ENCODE measurements at places on chromosomes 5 and 9. TPM values are rescaled to one million over a fixed set of nuclear protein-coding genes. Genes with fewer than 3 reads are reported as not detected.

DNA sequence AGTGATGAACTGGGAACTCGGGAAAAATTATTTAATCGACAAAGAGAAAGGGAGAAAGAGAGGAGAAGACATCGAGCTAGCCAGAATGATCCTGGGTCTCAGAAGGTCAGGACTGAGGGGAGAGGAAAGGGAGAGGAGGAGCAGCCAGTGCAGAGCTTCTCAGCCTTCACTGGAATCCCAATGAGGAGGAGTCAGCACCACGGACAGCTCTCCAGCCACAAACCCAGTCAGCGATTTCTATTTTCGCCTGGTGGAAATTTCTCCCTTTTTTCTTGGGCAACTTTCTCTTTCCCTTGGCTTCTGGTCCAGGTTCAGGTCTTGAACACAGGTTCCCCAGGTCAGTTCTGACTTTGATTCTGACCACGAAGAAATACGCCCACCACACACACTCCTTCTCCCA, 1.6 kb upstream of the BRINP1 start:
- H3K27ac ChIP-seq = no peak overlapping the region
- DNase-seq = no peak
- H3K27me3 ChIP-seq = no peaks in the 10 kb centered on the region

- H3K27me3 ChIP-seq = no peaks in the 10 kb centered on the region
- no peaks in the 10 kb centered on the region for H3K4me1 ChIP-seq
- no peak for DNase-seq
These were observed 153.5 kb downstream of the SEMA6A start for GRCh38 chr5:116421080-116421629.

DNA sequence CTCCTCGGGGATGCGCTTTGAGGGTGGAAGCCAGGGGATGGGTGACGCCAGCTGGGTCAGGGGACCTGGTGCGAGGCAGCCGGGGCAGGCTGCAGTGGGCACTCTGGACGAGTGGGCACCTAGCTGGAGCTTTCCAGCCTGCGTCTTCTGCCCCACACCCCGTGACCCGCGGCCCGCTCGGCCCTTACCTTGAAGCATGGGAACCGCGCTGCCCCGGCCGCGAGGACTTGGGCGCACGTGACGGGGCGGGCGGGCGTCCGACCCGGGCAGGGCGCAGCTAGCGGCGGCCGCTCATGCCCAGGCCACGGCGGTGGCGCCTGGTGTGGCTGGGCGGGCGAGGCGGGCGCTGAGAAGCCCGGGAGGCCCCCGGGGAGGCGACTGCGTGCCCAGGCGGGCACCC, 300 bp downstream of the FAM163B start:
- DNase-seq = no peak
- peaks cover 12% of the 10 kb centered on the region for H3K4me1 ChIP-seq
- no peak overlapping the region for H3K27ac ChIP-seq
- peaks cover 36% of the 10 kb centered on the region for H3K27me3 ChIP-seq
- no peaks in the 10 kb centered on the region for H3K36me3 ChIP-seq
- peak overlapping the region; percentile 20 for H3K4me3 ChIP-seq

GRCh38 chr9:113591899-113592625, 128.5 kb downstream of the RGS3 start:
- H3K27me3 ChIP-seq = no peaks in the 10 kb centered on the region
- no peak overlapping the region for H3K4me3 ChIP-seq
- peak overlapping the region; percentile 75 for H3K27ac ChIP-seq
- H3K4me1 ChIP-seq = peaks cover 92% of the 10 kb centered on the region
- DNase-seq = no peak

DNA sequence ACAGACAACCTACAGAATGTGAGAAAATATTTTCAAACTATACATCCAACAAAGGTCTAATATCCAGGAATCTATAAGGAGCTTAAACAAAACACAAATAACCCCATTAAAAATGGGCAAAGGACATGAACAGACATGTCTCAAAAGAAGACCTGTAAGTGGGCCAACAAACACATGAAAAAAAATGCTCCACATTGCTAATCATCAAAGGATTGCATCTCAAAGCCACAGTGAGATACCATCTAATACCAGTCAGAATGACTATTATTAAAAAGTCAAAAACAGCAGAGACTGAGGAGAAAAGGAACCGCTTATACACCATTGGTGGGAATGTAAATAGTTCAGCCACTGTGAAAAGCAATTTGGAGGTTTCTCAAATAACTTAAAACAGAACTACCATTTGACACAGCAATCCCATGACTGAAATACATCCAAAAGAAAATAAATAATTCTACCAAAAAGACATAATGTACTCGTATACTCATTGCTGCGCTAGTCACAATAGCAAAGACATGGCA, 39.1 kb upstream of the C5orf63 start:
- no peak overlapping the region for H3K4me3 ChIP-seq
- no peak overlapping the region for H3K27ac ChIP-seq
- H3K36me3 ChIP-seq = no peaks in the 10 kb centered on the region
- H3K27me3 ChIP-seq = no peaks in the 10 kb centered on the region

DNA sequence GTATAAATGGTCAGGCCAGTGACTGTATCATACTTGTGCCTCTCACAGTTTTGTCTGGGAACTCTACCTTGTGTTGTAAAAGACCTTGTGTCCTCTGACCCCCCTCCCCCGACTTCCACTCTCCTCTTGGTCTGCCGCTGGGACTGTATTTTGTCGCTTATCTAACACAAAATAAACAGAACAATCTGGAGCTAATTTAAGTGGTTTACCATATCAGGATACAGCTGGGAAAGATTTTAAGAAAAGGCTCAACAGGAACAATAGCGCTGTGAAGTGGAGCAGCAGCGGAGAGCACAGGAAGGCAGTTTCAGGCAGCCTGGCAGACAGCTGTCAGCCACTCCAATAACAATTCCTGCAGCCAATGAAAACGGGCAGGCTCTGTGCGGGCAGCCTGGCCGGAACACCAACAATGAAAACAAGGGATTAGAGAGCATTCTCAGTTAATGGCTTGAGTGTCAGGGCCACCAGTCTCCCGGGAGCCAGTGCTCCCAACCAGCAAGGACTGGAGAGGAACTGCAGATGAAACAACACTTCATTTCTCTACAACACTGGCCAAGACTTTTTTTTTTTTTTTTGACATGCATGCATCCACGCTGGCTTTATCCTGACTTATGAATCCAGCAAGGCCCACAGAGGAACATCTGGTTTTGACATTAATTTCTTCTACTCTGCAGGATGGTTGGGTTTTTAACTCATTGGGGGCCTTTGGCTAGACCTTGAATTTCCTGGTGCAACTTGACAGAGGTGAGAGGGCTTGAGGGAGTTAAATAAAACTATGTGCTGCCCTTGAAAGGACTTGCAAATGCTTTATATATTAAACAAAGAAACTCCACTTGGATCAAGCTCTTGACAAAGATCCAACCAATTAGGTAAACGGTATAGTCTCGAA, 76.7 kb downstream of the ARSB start:
- H3K27ac ChIP-seq = peak overlapping the region; percentile 68
- no peak for DNase-seq
- no peaks in the 10 kb centered on the region for H3K27me3 ChIP-seq
- peak overlapping the region; percentile 2 for H3K4me3 ChIP-seq
- H3K4me1 ChIP-seq = peaks cover 33% of the 10 kb centered on the region

- no peak overlapping the region for H3K27ac ChIP-seq
- peaks cover 100% of the 10 kb centered on the region for H3K36me3 ChIP-seq
- no peak for DNase-seq
- H3K27me3 ChIP-seq = no peaks in the 10 kb centered on the region
These were observed 87.4 kb downstream of the CAMSAP1 start for GRCh38 chr9:135819905-135820304.

DNA sequence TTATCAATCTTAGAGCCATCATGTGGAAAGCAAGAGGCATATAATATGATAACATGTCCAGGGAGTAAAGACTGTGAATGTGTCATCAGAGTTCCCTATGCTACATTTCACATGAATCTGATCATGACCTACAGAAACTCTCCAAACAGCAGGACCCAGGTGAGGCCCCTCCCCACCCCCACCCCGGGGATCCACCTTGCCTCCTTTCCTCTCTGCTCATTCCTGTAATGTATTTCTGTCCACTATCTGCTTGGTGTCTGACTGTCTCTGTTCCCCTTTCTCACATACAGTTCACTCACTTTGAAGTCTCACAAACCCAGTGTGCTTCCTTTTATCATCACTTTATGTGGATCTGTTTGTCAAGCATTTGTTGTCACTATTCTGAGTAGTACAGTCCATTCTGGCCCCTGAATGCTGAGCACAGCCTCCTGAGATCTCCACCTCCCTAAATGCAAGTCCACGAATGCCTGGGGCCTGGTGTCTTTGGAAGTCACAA, 76.4 kb upstream of the SMARCA2 start:
- H3K36me3 ChIP-seq = no peaks in the 10 kb centered on the region
- no peak overlapping the region for H3K4me3 ChIP-seq
- no peaks in the 10 kb centered on the region for H3K4me1 ChIP-seq
- H3K27me3 ChIP-seq = no peaks in the 10 kb centered on the region
- no peak overlapping the region for H3K27ac ChIP-seq

GRCh38 chr5:71816307-71816706, 97.2 kb downstream of the CARTPT start:
- H3K4me3 ChIP-seq = no peak overlapping the region
- H3K27me3 ChIP-seq = no peaks in the 10 kb centered on the region
- no peak for DNase-seq
- H3K36me3 ChIP-seq = no peaks in the 10 kb centered on the region

DNA sequence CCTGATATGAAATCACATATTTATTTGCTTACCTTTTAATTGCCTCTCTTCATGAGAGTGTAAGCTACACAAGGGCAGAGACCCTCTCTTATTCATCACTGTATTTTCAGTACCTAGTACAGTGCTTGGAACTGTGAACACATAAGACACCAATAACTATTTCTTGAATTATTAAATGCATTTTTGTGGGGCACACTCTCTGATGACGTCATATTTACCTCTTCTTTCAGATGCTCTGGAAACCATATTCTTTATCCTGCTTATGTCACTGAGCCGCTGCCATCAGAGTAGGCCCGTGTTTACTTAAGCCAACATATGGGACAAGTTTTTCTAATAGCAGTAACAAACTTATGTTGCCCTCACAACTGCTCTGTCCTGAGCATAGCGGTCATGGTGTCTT, 266.5 kb downstream of the ELAVL2 start:
- no peak for DNase-seq
- no peak overlapping the region for H3K27ac ChIP-seq
- H3K4me1 ChIP-seq = no peaks in the 10 kb centered on the region

GRCh38 chr9:94819161-94819687, 92.7 kb downstream of the AOPEP start:
- no peaks in the 10 kb centered on the region for H3K36me3 ChIP-seq
- no peaks in the 10 kb centered on the region for H3K27me3 ChIP-seq
- no peak overlapping the region for H3K4me3 ChIP-seq
- peak overlapping the region; percentile 58 for H3K27ac ChIP-seq

The ACER2 gene
- total RNA-seq = 2.5 TPM

The NUTM2F gene
- not detected for total RNA-seq

The FAM153A gene
- 3.3 TPM for total RNA-seq

The EXD3 gene
- total RNA-seq = 8.3 TPM

The IRF1 gene
- total RNA-seq = 289 TPM

The IFNK gene
- not detected for total RNA-seq

The EIF4EBP3 gene
- total RNA-seq = 9.9 TPM
